ENCODE measurements at places on chromosomes 12 and 14.

DNA sequence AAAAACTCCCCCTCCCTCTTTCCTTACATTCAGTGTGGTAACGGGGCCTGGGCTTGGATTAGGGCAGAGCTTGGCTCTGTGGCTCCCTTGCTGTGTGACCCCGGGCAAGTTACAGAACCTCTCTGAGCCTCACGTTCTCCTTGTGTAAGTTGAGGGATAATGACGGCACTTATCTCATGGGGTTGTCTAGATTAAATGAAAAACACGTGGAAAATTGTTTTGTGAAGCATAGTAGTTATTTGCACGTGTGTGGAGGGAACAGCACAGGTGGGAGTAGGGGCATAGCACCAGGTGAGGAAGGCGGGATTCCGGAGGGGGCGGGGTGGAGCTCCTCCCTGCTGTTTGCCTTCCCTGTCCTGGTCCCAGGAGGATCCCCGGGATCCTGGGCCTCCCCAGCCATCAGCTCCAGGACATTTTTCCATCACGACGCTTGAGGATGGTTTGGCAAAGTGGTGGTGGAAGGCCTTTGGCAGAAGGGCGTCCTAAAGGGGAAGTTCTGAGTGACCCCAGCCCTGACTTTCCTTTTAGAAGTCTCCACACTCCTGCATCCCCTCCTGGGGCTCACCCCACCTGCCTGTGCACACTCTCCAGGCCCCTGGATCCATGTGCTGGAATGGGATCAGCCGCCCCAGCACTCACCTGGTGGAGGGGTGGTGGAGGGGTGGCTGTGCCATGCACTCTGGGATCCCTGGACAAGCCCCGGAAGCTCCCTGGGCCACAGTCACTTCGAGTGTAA, 22.7 kb downstream of the LRTM2 start:
- DNase-seq: no peak

DNA sequence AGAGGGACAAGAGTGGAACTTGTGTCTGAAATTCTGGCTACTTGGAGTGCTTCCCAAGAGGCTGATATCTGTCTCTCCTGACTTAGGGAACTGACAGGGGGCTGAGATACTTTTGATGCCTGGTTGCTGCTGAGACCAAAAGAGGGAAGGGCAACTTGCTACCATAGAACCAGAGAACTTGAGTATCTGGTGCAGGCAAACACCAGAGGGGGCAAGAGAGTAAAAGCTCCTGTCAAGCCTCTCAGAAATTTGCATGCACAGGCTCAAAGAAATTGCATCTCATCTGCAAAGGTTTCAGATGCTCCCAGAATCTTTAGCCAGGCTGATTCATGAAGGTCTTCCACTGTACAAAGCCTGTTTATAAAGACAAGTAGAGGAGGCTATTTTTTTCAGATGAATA, 391.3 kb upstream of the FOXG1 start:
- DNase-seq: peak; percentile 48

GRCh38 chr12:24707334-24707733, 241.6 kb downstream of the BCAT1 start:
- no peak for DNase-seq

DNA sequence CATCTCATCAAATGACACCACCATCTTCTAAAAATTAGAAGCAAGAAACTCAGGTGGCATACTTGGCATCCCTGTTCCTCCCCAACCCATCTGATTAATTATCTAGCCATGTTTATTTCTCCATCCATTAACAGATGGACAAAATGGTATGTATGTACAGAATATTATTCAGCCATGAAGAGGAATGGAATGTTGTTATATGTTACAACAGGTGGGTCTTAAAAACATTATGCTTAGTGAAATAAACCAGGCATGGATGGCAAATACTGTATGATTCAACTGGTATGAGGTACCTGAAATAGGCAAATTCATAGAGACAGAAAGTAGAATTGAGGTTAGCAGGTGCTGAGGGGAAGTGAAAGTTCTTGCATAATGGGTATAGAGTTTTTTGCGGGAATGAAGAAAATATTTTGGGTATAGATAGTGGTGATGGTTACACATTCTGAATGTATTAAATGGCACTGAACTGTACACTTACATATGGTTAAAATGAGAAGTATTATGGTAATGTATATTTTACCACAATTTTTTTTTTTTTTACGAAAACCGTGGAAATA, 17.5 kb downstream of the YY1 start:
- no peak for DNase-seq
